A549 treated with ZK216348 at 1 μM for 4 hours (cell line): ENCODE measurements at places on chromosomes 3 and 15. TPM values are rescaled to one million over a fixed set of nuclear protein-coding genes. Genes with fewer than 3 reads are reported as not detected.

The PATL2 gene
- total RNA-seq, result 0.13 to 0.28 TPM (median 0.27 TPM) in 3 of 5 replicates, not detected in the others

The GYG1 gene
- 32.6 to 36.9 TPM (median 33.2 TPM) in 5 replicates for total RNA-seq

The IL16 gene
- total RNA-seq, result 0.24 TPM in 1 of 5 replicates, not detected in the others

The PPP1R14D gene
- total RNA-seq, result 0.24 to 0.41 TPM in 2 of 5 replicates, not detected in the others

The EPHB3 gene
- 0.23 to 0.70 TPM (median 0.27 TPM) in 5 replicates for total RNA-seq

The GOLGA8T gene
- total RNA-seq, result 1.1 to 2.8 TPM (median 2.0 TPM) in 5 replicates

The NOX5 gene
- total RNA-seq, result 0.12 to 0.41 TPM (median 0.26 TPM) in 5 replicates

The CSPG5 gene
- total RNA-seq, result 0.89 to 1.3 TPM (median 1.1 TPM) in 5 replicates

The SLC28A2 gene
- total RNA-seq, result not detected in 5 replicates

The FAM3D gene
- 0.13 TPM in 1 of 5 replicates, not detected in the others for total RNA-seq

The MKRN2OS gene
- total RNA-seq, result not detected in 5 replicates

The MYO5C gene
- 4.6 to 8.1 TPM (median 6.1 TPM) in 5 replicates for total RNA-seq

The CHL1 gene
- total RNA-seq, result not detected in 5 replicates

The GOLGA8G gene
- total RNA-seq, result not detected in 5 replicates

The BTBD1 gene
- total RNA-seq, result 43.2 to 67.3 TPM (median 55.5 TPM) in 5 replicates

The AQP9 gene
- not detected in 5 replicates for total RNA-seq

The SLC6A20 gene
- 0.06 to 0.20 TPM in 2 of 5 replicates, not detected in the others for total RNA-seq

The RPL14 gene
- 727 to 823 TPM (median 727 TPM) in 5 replicates for total RNA-seq

The ROPN1B gene
- total RNA-seq, result not detected in 5 replicates

The LRTM1 gene
- total RNA-seq, result not detected in 5 replicates

The CNOT10 gene
- 27.4 to 34.5 TPM (median 29.2 TPM) in 5 replicates for total RNA-seq

The CIB2 gene
- 21.1 to 31.7 TPM (median 27.4 TPM) in 5 replicates for total RNA-seq

The UBAP1L gene
- total RNA-seq, result 0.29 to 1.3 TPM (median 0.88 TPM) in 5 replicates

The CYP11A1 gene
- total RNA-seq, result not detected in 5 replicates

The GPR149 gene
- total RNA-seq, result not detected in 5 replicates

The MLF1 gene
- total RNA-seq, result 22.0 to 37.0 TPM (median 24.5 TPM) in 5 replicates

The SLC7A14 gene
- not detected in 5 replicates for total RNA-seq

The CHRM5 gene
- 0.07 TPM in 1 of 5 replicates, not detected in the others for total RNA-seq

The SMARCC1 gene
- 20.7 to 28.9 TPM (median 28.3 TPM) in 5 replicates for total RNA-seq

The GALNT15 gene
- total RNA-seq, result 0.04 to 0.21 TPM (median 0.19 TPM) in 3 of 5 replicates, not detected in the others

The ZNF502 gene
- 1.6 to 2.5 TPM (median 2.1 TPM) in 5 replicates for total RNA-seq

The EHHADH gene
- 1.8 to 3.1 TPM (median 2.7 TPM) in 5 replicates for total RNA-seq

The WDR93 gene
- total RNA-seq, result 0.09 to 0.64 TPM (median 0.18 TPM) in 5 replicates
